ENCODE measurements at places on chromosomes 5 and 9. TPM values are rescaled to one million over a fixed set of nuclear protein-coding genes. Genes with fewer than 3 reads are reported as not detected.

CAVIN4 gene
- not detected for total RNA-seq

MCC gene
- total RNA-seq = 8.6 TPM

CTXN3 gene
- not detected for total RNA-seq

GFI1B gene
- not detected for total RNA-seq

FAXDC2 gene
- 8.5 TPM for total RNA-seq

IFNB1 gene
- not detected for total RNA-seq

PCDHGA2 gene
- 1.4 TPM for total RNA-seq

ZBTB34 gene
- 2.5 TPM for total RNA-seq

ANKRD31 gene
- not detected for total RNA-seq

NR4A3 gene
- total RNA-seq = not detected

ABO gene
- total RNA-seq = not detected

ACOT12 gene
- not detected for total RNA-seq

TGFBI gene
- 671 TPM for total RNA-seq

CATSPER3 gene
- under 0.01 TPM for total RNA-seq

HARS2 gene
- total RNA-seq = 29.7 TPM

GRXCR2 gene
- not detected for total RNA-seq

SH2D3C gene
- not detected for total RNA-seq

PCDHGA5 gene
- 0.29 TPM for total RNA-seq

C7 gene
- 1.4 TPM for total RNA-seq

PCDHGA9 gene
- total RNA-seq = 0.86 TPM

DBH gene
- total RNA-seq = not detected

LCN12 gene
- not detected for total RNA-seq

POU5F2 gene
- not detected for total RNA-seq

TSLP gene
- total RNA-seq = 0.35 TPM

SV2C gene
- total RNA-seq = not detected

OTP gene
- not detected for total RNA-seq

APBA1 gene
- 0.58 TPM for total RNA-seq

CAMK4 gene
- 5.2 TPM for total RNA-seq

TEK gene
- 2.3 TPM for total RNA-seq

IL7R gene
- total RNA-seq = 19.6 TPM

SLC35A4 gene
- total RNA-seq = 38.3 TPM

NFIL3 gene
- total RNA-seq = 12.1 TPM

ACTBL2 gene
- total RNA-seq = 3.2 TPM

SOX30 gene
- not detected for total RNA-seq

CYLC2 gene
- total RNA-seq = not detected

FAM193B gene
- total RNA-seq = 17.6 TPM

SNCAIP gene
- 26.2 TPM for total RNA-seq

GHR gene
- 2.6 TPM for total RNA-seq

NME5 gene
- 0.86 TPM for total RNA-seq

TNFSF15 gene
- under 0.01 TPM for total RNA-seq

TXN gene
- 357 TPM for total RNA-seq

IL5 gene
- total RNA-seq = not detected

SLC46A2 gene
- total RNA-seq = not detected

CAMK2A gene
- total RNA-seq = 0.29 TPM

NR5A1 gene
- total RNA-seq = not detected
